ENCODE measurements at places on chromosomes 4 and X.

GRCh38 chr4:55609393-55609866 lies 17.4 kb upstream of the PDCL2 start:
- DNase-seq, result no peak

DNA sequence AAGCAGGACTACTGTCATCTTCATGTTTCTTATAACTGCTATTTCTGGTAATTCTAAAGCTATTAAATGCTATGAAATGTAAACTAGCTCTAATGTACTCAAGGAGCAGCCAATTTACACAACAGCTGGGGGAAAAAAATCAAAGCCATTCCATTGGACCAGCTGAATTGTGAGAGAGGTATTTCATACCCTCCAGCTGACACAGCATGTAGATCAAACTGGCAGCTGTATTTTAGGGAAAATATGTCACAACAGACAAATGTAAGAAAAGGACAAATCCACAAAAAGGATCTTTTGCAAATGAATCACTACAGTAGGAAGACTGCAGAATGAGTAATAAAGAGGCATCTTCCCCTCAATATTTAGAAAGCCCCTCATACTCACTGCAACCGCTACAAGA lies 65.2 kb upstream of the FAM47B start:
- DNase-seq, result no peak

- no peak for DNase-seq
These were observed 66.9 kb upstream of the GRID2 start for GRCh38 chr4:92236877-92237276.

GRCh38 chr4:89416960-89417359 lies 109.4 kb upstream of the GPRIN3 start:
- DNase-seq, result no peak

DNA sequence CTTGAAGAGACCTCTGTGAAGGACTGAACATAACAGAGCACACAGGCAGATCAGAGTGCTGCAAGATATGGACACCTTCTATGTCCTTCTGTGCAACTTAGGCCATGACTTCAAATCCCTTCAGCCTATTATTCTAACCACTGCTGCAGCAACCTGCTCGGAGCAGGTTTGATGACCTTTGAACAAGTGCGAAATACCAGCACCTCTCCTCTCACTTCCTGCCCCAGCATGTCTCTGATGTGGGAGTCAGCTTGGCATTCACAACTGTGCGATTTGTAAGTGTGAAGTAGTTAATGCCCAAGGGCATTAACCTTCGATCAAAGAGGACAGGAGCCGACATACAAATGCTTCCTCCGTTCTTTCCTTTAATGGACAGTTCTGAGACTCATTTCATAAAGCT lies 1.6 kb upstream of the EXOC1 start:
- DNase-seq, result no peak
